ENCODE measurements at places on chromosomes 7 and 10.

DNA sequence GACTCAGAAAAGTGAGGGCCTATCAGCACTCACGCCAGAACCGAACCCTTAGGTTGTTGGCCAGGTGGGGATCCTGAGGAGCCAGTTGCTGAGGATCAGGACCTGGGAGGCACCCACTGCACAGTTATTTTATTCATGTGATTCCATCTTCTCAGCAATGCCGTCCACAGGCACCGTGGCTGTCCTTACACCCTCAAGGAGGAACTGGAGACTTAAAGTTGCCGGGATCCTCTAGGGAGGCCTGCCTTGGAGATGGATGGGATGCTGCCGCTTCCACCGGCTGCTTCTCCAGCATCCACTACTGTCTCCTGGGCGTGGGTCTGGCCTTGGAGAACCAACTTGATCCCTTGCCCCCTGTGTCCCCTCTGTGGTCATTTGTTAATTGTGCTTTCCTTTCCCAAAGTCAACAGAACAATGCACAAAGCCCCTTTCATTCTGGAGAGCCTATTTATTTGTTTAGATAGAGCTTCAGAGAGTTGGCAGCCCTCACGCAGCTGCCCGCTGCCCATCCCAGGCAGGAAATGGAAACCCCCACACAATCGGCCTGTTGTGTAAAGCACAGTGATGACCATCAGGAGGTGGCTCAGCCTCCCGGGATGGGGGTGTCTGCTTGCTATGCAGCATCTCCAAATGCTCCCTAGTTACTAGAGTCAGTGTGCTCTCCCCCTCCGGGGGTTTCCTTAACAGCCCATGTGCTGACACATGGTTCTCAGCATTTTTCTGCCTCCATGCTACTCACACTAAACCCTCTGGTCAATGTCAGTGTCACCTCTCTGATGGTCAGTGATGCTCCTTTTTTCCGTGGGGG lies 52.9 kb upstream of the IGFBP3 start:
- peak; percentile 49 for DNase-seq

- DNase-seq = no peak
Measured at GRCh38 chr7:131943646-131944045, 387.2 kb upstream of the PODXL start.

GRCh38 chr10:88110822-88111221 lies 247.4 kb downstream of the PTEN start:
- DNase-seq = no peak

GRCh38 chr10:16646181-16647059 lies 124.7 kb upstream of the C1QL3 start:
- DNase-seq = no peak

- no peak for DNase-seq
Measured at GRCh38 chr10:48589266-48589665, 15.6 kb downstream of the ARHGAP22 start.

DNA sequence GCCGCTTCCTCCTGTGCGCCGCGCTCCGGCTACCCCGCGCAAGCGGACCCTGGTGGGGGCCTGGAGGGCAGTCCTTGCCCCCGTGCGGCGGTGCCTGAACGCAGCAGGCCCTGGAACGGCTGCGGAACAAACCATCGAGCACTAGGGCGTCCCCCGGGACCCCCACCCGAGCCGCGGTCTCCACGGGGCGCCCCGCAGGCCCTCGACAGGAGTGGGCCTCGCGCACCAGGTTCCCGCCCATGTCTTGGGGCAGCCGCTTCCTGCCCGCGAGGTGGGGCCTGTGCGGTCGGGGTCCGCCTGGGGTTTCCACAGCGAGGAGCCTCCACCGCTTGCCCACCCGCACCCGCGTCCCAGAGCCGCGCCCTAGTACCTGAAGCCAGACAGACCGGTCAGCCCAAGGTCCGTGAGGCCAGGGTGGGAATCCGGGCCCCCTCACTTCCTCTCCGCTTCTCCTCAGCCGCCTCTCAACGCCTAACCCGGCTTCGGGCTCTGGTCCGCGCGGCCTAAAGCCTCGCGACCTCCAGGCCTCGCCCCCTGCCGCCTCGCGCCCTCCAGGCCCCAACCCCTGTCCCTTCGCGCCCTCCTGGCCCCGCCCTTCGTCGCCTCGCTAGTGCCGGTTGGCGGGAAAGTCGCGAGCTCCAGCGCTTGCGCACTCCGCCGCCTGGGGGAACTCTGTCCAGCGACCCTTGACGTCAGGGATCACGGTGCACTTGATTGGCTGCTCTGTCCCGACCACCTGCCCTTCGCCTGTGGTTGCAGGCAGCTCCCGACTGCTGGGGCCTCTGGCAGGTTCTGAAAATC lies 7.0 kb upstream of the GBX1 start:
- no peak for DNase-seq

DNA sequence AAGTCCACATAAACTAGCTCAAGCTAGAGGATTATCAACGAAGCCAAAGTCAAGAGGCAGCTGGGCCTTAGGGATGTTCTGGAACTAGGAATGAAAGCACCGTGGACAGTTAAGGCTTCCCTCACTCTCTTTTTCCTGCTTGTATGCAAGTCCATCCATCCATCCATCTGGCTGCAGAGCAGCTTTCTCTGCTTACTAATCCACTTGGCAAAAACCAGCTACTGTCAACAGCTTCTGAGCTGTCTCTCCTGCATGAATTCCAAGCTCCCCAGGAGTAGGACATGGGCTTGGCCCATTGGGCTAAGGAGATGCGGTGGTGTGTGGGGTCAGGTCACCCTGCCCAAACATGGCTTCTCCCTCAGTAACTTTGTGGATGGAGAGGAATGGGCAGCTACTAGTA lies 66.2 kb downstream of the NAMPT start:
- DNase-seq = no peak

- no peak for DNase-seq
Measured at GRCh38 chr10:93062514-93063143, 2.0 kb downstream of the CYP26C1 start.

DNA sequence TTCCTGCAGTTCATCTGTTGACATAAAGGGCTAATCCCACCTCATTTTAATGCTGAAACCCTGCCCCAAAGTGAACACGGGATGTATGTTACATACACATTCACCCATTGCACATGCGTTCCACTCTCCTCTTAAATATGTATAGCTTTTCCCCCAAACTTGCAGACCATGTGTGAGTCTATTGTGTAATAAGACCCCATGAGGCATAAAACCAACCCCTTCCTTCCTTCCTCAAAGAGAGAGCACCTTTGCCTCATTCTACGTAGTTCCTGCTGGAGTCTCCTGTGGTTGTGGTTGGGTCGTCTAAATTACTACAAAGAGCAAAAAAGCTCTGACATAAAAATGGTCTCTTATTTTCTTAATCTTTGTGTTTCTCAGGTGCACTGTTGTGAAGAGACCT lies 345.7 kb upstream of the KLF6 start:
- DNase-seq = no peak

DNA sequence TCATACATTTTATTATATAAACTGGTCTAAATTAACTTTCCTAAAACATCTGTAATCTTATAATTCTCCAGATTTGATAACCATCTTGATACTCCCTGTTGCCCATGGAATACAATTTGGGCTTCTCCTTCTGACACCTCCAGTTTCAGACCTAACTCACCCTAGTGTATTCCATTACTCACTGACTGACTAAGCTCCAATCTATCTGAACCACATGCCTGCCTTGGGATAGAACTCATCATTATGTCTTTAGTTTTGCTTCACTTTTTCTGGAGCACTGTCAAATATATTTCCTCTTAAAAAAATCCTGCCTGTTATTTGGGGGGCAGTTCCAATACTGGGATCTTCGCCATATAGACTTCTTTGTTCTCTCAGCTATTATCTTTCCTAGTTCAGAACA lies 4.9 kb upstream of the FOXP2 start:
- DNase-seq = no peak

DNA sequence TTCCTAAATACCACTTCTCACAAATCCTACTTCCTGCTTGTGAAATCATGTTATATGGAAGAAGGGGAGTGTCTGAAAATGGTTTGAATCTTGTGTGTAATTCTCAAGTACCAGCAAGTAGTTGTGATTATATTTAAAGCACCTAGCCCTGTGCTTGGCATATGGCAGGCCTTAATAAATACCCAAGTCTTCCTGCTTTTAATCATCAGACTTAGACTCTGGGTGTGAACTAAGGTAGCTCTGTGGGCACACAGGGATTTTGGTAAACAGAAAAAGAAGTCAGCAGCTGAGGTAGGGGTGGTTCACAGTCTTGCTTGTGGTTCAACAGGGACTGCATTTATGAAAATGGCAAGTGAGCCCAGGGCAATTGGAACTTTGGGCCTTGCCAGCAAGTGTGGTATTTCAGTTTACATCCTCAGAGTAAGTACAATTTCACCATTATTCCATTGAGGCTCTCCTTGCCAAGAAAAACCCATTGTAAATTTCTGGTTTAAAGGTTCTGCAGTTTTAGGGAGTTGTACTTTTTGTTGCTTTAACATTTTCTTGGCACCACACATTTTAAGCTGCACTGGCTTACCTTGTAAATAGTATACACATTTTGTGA lies 215.5 kb downstream of the AUTS2 start:
- DNase-seq = no peak

DNA sequence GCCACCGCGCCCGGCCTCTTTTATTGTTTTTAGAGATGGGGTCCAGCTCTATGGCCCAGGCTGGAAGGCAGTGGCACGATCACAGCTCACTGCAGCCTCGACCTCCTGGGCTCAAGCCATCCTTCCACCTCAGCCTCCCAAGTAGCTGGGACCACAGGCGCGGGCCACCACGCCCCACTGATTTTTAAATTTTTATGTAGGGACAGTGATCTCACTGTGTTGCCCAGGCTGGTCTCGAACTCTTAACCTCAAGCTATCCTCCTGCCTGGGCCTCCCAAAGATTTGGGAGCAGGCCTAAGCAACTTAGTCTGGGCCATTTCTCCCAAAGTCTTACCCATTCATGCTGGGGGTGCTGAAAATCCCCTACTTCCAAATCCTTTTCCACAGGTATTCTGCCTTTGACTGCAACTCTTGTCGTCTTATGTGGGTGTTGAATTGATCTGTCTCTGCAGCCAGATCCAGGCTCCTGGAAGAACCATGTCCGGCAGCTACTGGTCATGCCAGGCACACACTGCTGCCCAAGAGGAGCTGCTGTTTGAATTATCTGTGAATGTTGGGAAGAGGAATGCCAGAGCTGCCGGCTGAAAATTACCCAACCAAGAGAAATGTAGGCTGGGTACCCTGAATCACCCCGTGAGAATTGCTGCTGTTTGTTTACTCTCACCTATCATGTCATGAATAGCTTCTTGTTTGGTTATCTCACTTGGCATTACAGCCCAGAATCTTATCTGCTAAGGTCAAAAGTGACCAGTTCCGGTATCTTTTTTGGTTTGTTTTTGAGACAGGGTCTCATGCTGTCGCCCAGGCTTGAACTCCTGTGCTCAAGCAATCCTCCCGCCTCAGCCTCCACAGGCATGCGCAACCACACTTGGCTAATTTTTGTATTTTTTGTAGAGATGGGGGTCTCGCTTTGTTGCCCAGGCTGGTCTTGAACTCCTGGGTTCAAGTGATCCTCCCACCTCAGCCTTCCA lies 1.1 kb downstream of the ZDHHC4 start:
- DNase-seq = peak; percentile 4

DNA sequence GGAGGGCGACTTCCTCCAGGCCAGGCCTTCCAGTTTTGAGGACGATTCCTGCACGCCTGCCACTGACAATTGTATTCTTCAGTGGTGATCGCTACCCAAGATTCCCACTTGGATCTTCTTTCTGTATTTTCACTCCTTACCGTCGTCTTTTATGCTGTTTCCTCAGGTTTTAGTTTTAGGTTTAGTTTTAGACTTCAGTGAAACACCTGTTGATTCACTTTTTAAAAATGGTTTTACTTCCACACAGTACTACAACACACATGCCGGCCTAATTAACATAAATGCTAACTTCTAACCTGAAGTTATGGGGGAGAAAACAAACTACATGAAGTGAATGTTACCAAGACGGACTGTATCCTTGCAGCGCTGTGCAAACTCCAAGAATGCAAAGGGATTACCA lies 530.6 kb upstream of the MGMT start:
- DNase-seq = no peak

DNA sequence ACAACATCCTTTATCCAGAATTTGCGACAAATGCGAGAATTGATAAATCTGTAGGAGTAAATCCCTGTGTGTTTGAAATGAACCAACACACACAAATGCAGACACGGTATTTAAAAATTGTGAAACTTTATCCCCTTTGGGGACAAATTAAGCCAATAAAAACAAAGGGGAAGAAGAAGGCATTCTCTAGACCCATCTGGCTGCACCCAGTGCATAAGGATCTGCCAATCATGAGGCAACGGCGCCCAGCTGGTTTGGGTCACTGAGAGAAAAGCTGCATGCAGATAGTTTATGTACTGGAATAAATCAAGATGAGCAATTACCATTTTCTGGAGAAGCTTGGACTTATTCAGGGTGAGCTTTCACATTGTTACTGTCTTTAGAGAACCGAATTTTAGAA lies 45.7 kb downstream of the VAX1 start:
- no peak for DNase-seq

DNA sequence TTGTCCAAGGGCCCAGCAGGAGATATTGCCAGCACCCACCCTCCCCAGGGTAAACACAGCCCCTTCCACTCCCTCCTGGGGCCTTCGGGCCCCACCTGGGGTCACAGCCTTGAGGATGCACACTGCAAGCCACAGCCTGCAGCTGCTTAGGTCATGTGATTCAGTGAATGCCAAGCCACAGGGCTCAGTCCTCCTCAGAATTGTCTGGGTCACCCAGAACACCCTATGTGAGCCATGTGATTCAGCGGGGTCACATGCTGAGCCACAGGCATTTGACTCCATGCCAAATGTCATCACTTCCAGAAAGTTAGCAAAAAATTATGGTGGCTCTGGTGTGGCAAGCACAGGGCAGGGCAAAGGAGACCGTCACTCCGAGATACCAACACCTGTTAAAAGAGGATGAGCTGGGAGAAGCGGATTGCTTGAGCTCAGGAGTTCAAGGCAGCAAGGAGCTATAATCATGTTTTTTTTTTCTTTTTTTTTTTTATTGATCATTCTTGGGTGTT lies 17.2 kb upstream of the PSAP start:
- peak; percentile 43 for DNase-seq

DNA sequence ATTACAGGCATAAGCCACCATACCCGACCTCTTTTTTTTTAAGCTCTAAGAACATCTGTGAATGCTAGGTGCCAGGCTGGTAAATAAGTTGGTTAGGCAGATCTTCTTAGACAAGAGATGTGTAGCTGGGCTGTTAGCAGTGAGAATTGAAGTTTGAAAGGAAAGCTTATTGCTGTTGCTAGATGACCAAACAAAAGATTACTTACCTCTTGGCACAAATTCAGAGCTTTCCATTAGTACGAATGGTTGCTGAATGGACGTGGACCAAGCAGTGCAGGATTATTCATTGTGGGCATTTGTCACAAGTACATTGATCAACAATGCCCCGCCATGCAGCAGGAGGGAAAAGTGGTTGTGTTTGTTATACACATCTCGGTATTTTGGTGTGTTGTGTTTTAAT lies 131.2 kb downstream of the GFRA1 start:
- DNase-seq = no peak

DNA sequence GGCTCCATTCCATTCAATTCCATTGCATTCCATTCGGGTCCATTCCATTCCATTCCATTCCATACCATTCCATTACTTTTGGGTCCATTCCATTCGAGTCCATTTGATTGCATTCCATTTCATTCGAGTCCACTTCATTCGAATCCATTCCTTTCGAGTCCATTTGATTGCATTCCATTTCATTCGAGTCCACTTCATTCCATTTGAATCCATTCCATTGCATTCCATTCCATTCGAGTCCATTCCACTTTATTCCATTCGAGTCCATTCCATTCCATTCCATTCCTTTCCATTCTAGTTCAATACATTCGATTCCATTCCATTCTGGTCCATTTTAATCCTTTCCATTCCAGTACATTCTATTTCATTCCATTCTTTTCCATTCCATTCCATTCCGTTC lies 334.0 kb downstream of the ZNF33B start:
- no peak for DNase-seq

Measured in PC-3 (cell line).